G401 (cell line): ENCODE measurements at places on chromosomes 6 and 20.

- DNase-seq, result no peak
These were observed 251.1 kb downstream of the FOXC1 start for GRCh38 chr6:1860756-1861348.

- peak; percentile 59 for DNase-seq
These were observed 16.5 kb downstream of the COL20A1 start for GRCh38 chr20:63309261-63310071.

GRCh38 chr6:169177516-169178166 is 76.0 kb downstream of the THBS2 start:
- no peak for DNase-seq

DNA sequence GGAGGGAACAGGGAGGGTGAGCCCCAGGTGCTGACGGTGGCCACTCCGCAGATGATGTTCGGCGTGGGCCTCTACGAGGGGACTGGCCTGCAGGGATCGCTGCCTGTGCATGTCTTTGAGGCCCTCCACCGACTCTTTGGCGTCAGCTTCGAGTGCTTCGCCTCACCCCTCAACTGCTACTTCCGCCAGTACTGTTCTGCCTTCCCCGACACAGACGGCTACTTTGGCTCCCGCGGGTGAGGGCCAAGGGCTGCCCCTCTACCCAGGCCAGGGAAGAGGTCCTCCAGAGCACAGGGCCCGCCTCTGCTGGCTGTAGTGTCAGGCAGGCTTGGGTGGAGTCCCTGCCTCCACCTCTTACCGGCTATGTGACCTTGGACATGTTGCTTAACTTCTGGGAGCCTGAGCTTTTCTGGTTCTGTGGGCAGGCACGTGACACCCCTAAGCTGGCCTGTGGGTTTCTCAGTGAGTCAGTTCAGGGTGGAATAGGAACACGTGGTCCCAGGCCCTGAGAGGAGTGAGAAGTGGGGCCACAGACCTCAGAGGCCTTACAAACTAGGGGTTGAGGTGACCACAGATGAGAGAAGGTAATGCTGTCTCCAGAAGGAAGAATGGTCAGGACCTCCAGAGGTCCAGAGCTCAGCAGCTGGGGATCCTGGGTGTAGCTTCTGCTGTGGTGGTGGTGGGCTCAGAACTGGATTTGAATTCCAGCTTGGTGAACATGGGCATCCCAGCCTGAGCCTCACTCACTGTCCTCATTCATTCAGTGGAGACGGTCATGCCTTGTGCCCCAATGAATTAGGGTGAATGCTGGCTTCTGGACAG is 11.9 kb downstream of the PCIF1 start:
- DNase-seq, result no peak

GRCh38 chr20:18276821-18277220 is 11.5 kb upstream of the ZNF133 start:
- DNase-seq, result peak; percentile 47

DNA sequence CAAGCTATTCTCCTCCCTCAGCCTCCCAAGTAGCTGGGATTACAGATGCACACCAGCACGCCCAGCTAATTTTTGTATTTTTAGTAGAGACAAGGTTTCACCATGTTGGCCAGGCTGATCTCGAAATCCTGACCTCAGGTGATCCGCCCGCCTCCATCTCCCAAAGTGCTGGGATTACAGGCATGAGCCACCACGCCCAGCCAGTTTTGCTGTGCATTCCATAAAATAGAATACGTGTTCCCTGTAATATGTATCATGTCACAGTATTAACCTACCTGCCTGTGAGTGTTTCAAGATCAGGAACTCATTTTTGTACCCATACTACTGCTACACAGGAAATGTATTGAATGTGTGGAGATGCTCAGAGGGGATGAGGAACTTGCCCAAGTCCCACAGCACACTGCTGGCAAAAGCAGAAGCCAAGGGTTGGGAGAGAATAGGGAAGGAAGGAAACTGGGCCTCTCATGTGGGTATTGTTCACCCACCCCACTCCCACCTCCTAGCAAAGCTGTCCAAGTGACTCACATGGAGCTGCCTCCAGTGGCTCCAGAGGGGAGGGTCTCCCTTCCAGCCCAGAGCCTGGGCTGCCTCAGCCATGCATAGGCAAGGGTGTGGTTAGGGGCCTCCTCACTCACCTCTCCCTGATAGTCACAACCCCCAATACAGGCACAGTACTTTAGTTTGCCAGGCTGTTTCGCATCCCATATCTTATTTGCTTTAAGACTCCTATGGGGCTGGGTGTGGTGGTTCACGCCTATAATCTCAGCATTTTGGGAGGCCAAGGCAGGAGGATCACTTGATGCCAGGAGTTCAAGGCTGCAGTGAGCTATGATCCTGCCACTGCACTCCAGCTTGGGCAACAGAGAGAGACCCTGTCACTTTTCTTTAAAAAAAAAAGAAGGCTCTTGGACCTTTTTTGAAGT is 9.4 kb downstream of the HM13 start:
- DNase-seq, result no peak

DNA sequence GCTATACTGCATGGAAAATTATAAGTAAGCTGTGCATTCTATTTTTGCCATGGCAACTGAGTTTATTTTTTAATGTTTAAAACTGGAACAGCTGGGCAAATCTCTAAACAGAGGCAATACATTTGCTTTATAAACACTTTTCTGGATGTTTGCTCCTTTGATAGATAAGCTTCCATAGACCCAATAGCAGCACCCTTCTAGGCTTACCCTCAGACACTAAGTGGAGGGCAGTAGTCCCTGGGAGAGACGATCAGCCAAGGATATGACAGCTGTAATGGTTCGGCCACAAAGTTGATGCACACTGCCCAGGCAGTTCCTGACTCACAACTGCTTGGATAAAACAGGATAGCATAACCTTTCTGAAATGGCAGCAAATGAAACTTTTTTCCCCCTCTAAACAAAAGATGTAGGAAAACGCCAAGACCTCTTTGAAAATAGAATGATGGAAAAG is 8.5 kb upstream of the MRPS10 start:
- DNase-seq, result no peak

DNA sequence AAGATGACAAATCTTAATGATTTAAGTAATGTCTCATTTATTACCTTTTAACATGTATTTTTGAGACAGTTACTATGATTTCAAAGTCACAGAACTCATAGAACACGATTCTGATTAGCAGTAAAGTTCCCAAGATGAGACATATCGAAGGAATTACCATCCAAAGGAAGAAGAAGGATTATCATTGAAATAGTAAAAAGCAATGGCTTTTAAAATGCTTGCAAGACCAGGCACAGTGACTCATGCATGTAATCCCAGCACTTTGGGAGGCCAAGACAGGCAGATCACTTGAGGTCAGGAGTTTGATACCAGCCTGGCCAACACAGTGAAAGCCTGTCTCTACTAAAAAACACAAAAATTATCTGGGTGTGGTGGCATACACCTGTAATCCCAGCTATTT is 219.2 kb downstream of the KHDC1L start:
- DNase-seq, result no peak

GRCh38 chr6:7697820-7698623 is 27.9 kb upstream of the BMP6 start:
- no peak for DNase-seq

DNA sequence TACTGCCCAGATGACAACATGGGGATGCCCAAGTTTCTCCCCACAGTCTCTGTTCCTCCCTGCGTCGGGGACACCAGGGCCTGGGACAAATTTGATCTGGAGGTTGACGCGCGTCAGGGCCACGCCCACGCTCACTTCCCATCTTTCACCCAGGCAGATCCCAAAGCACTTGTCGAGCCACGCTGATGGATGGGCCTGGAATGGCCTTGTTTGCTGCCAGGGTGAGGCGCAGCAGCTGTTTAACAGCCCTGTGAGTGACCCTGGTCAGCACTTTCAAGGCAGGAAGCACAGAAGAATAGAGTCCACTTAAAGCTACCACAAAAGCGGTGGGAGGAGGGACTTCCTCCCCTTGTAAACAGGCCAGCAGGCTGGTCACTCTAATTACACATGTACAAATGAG is 324.7 kb upstream of the JARID2 start:
- DNase-seq, result no peak

DNA sequence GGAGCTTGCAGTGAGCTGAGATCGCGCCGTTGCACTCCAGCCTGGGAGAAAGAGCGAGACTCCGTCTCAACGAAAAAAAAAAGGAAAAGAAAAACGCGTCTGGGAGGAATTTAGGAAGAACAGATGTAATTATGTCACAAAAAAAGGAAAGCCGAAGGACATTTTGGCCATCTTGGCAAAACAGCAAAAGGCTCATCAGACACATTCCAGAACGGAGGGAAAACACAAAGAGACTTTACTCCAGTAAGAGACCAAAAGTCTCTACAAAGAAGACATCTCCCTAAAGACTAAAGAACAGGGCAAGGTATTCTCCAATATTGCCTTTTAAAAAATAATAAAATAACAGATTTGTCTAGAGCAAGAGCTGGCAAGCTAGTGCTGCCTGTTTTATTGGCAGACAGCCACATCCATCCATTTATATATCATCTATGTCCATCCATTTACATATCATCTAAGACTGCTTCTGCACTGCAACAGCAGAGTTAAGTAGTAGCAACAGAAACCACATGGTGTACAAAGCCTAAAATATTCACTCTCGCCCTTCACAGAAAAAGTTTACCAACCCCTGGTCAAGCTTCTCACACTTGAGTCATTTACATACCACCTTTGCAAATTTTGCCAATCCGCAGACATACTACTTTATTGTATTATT is 133.9 kb downstream of the ZMYND8 start:
- DNase-seq, result peak; percentile 30

GRCh38 chr6:3421791-3422434 is 34.9 kb downstream of the SLC22A23 start:
- DNase-seq, result no peak

DNA sequence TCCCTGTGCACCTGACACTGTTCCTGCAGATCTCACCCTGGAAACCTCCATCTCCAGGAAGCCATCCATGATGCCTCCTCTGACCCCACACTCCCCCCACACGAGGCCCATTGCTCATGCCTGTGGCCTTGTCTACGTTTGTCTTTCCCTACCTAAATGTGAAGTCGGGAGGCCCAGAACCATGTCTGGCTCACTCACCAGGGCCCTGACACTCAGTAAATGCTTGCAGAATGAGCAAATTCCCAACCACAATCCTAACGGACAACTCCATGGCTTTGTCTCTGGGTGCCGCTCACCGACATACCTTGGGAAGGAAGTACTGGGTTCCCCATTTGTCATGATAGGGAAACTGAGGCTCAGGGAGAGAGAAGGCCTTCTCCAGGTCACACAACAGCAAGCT is 7.3 kb downstream of the PEDS1 start:
- DNase-seq, result no peak

DNA sequence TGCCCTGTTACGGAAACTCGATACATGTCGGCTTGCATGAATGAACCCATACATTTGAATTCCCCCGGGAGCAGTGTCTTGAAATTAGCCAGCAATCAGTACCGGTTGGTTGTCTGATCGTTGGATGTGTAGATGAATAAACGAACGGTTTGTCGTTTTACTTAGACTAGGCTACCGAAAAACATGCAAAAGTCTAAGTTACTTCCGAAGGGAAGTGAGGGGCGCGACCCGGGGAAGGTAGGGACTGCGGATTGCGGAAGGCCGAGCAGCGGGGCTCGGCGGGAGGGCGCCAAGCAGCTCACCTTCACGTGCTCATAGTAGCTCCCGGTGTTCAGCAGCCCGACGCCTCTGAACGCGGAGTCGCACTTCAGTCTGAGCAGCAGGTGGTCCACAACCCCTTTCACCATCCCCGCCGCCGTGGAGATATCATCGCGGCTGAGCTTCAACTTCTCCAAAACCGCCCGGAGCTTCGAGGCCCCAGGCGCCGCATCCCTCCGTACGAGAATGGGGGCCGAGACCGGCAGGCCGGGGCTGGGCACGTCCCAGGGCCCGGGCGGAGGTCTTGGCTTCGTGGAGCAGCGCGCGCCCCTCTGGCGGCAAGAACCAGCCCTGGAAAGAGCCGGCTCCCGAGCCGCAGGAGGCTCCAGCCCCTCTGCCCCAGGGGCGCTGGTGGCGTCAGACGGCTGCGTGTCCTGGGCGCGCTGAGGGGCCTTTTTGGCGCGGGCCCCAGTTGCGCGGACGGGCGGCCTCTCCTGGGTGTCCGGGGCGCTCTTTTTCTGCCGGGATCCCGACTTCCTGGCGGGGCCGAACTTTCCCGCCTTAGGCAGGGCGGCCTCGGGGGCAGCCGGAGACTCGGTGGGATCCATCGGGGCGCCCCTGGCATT is 632 bp downstream of the CGAS start:
- DNase-seq, result no peak

DNA sequence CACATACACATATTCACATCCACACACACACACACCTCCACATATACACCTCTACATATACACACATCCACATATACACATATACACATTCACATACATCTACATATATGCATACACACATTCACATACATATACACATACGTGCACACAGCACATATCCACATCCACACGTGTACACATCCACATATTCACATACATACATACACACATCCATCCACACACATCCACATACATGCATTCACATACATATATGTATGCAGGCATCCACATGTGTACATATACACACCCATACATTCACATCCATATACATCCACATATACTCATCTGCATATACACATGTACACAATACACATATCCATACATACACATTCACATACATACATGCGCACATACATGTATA is 25.6 kb upstream of the NKX2-2 start:
- DNase-seq, result no peak

DNA sequence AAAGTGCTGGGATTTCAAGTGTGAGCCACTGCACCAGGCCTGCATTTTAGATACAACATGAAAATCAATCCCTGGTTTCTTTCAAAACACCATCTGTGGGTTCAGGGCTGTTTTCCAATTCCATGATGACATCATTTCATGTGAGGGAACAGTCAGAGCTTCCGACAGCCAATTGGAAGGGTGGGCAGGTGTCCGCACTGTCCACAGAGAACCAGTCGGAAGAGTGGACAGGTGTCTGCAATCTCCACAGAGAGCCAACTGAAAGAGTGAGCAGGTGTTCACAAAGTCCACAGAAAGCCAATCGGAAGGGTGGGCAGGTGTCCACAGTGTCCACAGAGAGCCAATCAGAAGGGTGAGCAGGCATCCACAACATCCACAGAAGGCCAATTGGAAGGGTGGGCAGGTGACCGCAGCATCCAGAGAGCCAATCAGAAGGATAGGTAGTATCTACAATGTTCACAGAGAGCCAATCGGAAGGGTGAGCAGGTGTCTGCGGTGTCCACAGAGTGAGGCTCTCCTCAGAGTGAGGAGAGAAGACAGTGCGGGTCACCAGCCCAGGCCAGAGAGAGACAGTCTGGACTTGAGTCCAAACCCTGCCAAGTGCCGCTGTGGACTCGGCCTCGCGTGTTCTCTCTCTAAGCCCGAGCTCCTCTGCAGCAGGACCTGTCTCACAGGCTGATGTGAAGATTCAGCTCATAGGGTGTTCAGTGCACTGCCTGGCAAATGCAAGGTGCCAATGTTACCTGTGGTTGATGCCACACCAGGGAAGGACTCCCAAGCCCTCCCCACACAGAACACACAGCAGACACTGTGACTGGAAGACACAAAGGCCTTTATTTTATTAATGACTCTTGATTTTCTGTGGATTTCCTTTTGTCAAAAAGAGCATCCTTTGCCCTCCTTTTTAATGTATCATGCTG is 57.3 kb downstream of the DLL1 start:
- DNase-seq, result peak; percentile 98

DNA sequence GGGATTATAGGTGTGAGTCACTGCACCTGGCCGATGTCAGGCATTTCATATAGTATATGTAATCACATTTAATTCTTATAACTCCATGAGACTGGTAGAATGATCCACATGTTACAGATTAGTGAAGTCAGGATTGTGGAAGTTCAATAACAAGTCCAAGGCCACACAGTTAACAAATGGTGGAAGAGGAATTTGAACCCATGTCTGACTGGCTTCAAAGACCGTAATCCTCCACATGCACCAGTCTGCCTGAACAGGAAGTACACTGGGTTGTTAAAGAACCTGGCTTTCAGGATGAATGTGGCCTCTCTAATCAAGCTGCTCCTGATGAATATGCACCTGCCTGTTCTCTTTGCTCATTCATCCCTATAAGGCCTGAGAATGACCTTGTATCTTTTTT is 122.0 kb upstream of the HDAC2 start:
- no peak for DNase-seq
